ENCODE measurements at places on chromosomes 6 and 20. TPM values are rescaled to one million over a fixed set of nuclear protein-coding genes. Genes with fewer than 3 reads are reported as not detected.

The TXLNB gene
- 0.46 TPM for total RNA-seq

The CPNE1 gene
- 199 TPM for total RNA-seq

The TCF21 gene
- total RNA-seq: 27.4 TPM

The FAM8A1 gene
- total RNA-seq: 18.8 TPM

The SNRPB gene
- total RNA-seq: 82.6 TPM

The PPP1R14C gene
- 0.65 TPM for total RNA-seq

The TREM1 gene
- 2.7 TPM for total RNA-seq

The PAQR8 gene
- 2.1 TPM for total RNA-seq

The WFDC2 gene
- total RNA-seq: not detected

The VPS52 gene
- total RNA-seq: 36.6 TPM

The PREX1 gene
- 13.1 TPM for total RNA-seq

The SLC32A1 gene
- not detected for total RNA-seq
